ENCODE measurements at places on chromosomes 2 and 18.

- no peak for DNase-seq
These were observed 160.6 kb upstream of the NOL4 start for GRCh38 chr18:34385311-34385710.

GRCh38 chr2:184371641-184372040 lies 226.7 kb upstream of the ZNF804A start:
- DNase-seq = no peak

GRCh38 chr2:135742325-135742757 lies 686 bp downstream of the UBXN4 start:
- DNase-seq = peak; percentile 44

GRCh38 chr2:196230061-196230854 lies 58.9 kb upstream of the STK17B start:
- DNase-seq = no peak

DNA sequence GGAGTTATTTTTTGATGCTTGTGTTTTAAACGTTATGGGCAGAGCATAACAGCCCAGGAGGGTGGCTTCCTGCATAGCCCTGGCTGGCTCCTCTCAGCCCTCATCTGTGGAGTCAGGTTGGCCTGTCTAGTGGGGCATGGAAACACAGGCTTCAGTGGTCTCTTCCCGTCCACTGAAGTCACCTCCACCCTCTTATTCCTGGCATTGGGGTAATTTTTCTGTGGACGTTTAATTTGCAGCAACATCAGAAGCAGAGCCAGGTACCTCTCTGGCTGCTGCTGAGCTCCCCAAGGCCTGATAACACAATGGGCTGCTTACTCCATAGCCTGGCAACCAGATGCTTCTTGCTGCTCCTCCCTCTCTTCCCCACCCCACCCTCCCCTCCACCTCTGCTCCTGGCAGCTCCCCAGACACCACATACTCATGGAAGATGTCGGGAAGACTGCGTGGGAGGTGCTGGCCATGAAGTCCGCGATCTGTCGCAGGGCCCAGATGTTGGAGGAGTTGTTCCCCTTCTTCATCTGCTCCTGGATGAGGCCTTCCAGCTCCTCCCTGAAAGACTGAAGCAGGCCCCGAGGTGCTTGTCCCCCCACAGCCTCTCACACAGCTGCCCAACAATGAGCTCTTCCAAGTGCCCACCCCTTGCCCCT lies 64.0 kb downstream of the ADD2 start:
- DNase-seq = no peak

- DNase-seq = no peak
These were observed 32.0 kb downstream of the NEDD4L start for GRCh38 chr18:58076052-58076451.

DNA sequence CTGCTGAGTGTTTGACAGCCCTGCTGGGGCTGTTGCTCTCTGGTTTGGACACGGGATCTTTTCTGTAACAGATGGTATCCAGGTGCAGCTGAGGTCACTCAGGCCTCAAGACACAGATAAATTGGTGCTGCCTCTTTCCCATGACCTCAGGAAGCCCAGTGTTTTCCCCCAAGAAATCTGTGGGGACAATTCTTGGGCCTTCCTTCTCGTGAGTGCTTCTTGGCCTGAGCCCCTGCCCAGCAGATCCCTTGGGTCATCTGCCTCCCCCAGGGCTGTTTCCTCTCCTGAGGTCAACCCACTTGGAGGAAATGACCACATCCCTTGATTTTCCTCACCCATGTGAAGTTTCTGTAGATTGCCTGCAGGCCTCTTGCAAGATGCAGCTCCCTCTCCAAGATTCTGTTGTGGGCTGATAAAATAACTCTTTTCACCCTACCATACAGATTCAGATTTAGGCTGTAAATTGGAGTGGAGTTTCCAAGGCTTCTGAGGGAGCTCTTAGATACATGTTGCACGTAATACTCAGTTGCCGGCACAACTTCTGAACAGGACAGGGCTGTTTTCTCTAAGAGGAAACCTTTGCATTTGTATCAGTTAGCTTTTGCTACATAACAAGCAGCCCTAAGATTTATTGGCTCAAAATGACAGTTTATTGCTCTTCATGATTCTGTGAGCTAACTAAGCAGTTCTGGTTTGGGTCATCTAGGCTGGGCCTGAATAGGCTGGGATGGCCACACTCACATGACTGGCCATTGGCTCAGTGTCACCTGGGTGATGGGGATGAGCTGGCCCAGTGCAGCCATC lies 13.1 kb downstream of the ZAP70 start:
- DNase-seq = no peak

- DNase-seq = no peak
These were observed 16.3 kb downstream of the NRP2 start for GRCh38 chr2:205698286-205699268.

DNA sequence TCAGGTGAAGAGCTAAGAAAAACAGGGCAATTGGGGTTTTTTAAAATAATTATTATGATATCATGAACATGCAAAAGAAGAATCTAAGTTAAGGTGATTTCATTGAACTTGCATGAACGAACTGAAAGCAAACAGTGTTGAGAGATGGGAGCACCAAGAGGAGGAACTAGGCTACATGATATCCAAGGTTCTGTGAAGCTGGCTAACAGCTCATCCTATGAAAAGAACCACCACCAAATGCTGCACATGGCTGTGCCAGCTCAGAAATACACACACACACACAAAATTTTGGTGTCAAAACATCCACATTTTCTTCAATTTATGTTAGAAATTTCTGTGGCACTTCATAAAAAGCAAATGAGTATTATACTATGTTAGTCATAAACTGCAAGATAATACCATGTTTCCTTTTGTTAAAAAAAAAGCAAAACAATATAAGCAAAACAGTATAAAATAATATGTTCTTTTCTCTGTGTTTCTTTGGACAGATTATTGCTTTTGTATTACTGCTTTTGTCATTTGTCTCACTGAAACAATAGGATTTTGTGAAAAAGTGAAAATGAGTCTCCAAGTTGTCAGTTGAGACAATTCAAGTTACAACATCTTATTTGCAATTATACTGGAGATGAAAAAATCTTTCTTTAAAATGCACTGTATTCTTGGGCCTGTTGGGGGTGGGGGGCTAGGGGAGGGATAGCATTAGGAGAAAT lies 12.6 kb upstream of the TTC32 start:
- DNase-seq = no peak

DNA sequence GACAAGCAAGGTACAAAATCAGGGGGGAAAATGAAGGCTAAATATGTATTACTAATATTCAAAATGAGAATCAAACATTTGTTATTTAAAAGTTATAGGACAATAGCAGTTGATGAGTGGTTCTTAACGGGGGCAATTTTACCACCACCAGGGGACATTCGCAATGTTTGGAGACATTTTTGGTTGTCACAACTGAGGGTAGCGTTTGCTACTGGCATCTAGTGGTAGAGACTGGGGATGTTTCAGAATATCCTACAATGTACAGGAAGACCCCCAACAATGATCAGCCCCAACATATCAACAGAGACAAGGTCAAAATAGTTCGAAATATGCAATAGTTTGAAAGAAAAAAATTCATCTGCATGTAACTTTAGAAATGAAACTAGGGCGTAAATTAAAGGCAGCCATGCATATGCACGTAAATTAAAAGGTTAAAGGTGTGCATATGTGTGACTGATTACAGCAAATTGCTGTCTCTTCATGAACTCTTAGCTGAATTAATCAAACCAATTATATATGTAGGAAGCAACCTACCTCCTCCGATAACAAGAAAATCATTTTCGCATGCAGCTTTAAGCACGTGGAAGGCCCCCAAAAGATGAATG lies 61.2 kb upstream of the CUL3 start:
- peak; percentile 13 for DNase-seq

DNA sequence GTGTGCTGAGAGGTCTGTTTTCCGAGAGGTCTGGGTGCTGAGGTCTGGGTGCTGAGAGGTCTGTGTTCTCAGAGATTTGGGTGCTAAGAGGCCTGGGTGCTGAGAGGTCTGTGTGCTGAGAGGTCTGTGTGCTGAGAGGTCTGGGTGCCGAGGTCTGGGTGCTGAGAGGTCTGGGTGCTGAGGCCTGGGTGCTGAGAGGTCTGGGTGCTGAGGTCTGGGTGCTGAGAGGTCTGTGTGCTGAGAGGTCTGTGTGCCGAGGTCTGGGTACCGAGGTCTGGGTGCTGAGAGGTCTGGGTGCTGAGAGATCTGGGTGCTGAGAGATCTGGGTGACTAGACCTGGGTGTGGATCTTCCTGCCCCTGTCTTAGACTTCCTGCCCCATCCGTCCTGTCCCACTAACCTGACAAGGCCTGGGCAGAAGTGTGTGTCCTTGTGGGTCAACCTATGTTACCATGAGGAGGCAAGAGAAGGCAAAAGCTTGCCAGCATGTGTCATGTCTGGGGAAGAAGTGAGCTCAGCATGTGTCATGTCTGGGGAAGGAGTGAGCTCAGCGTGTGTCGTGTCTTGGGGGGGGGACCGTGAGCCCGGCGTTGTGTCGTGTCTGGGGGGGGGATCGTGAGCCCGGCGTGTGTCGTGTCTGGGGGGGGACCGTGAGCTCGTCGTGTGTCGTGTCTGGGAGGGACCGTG lies 69.3 kb downstream of the KCNG2 start:
- DNase-seq = no peak

- DNase-seq = peak; percentile 33
These were observed 822 bp downstream of the UBE2E3 start for GRCh38 chr2:180980943-180981911.

DNA sequence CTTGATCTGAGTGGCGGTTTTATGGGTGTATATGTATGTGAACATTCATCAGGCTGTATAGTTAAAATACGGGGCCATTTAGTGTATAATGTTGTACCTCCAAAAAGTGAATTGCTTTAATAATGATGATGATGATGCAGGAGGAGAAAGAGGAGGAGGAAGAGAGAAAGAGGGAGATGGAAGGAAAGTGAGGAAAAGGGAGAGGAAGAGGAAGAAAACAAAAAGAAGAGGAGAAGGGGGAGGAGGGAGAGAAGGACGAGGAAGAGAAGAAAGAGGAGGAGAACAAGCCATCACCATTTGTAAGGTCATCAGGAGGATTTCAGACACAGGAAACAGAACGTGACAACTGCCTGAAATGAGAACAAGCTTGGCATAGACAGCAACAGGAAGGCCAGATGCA lies 168.4 kb upstream of the NCKAP5 start:
- no peak for DNase-seq

DNA sequence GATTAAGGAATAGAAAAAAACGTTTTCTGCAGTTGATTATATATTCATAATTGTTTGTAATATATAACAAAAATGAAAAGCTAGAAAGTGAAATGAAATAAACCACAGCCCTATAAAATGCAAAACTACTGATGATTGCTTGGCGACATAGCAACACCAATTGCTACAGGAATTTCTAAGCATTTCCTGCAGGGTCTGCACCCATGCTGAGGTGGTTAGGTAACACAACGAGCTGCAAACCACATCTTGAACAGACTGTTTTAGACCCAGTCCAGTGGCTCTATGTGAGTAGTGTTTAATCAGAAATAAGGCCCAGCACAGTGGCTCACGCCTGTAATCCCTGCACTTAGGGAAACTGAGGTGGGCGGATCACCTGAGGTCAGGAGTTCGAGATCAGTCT lies 17.2 kb upstream of the UGT1A9 start:
- no peak for DNase-seq

DNA sequence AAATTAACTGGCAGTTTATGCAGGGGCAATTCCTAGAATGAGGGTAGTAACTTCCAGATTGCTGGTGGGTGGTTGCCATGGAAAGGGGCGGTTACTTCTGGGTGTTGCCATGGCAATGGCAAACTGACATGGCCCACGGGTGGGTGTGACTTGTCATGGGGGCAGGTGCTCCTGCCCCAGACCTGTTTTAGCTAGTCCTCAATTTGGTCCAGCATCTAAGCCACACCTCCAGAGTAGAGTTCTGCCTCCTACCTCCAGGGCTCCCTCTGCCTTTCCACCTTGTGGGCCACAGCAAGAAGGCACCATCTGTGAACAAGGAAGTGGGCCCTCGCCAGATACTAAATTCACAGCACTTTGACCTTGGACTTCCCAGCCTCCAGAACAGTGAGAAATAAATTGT lies 148.7 kb downstream of the TFCP2L1 start:
- DNase-seq = no peak

- DNase-seq = no peak
These were observed 29.7 kb upstream of the FAHD2A start for GRCh38 chr2:95372845-95373244.

DNA sequence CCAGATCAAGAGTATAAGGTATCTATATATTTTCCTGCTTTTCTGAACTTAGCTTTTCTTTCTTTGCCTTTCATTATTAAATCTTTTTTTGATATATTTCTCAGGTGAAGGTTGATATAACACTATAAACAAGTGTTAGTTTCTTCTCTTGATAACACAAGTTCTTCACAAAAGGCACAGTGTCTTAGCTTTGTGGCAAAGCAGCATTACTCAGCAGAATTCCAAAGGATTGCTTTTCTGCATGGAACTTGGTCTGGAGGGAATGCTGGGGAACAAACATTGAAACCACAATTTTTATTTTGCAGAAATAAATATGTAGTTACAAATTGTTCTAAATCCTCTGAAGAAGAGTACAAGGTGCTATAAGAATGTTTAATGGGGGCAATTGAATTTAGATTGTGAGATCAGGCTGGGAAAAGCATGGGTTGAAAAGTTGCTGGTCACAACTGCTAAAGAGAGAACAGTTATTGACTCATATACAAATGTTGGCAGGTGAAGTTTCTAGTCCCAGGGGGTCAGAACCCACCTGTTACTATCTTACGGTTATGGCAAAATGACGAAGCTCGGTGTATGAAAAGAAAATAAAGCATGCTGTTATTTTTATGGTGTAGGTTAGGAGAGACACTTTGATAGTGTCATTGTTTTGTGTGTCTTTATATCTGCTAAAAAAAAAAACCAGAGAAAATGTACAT lies 68.2 kb downstream of the UBR3 start:
- DNase-seq = no peak

- no peak for DNase-seq
These were observed 46.1 kb downstream of the TTC39C start for GRCh38 chr18:24060644-24061043.

- no peak for DNase-seq
These were observed 105.0 kb downstream of the COL6A3 start for GRCh38 chr2:237309011-237309410.

GRCh38 chr2:136065384-136065783 lies 52.6 kb downstream of the CXCR4 start:
- DNase-seq = no peak

DNA sequence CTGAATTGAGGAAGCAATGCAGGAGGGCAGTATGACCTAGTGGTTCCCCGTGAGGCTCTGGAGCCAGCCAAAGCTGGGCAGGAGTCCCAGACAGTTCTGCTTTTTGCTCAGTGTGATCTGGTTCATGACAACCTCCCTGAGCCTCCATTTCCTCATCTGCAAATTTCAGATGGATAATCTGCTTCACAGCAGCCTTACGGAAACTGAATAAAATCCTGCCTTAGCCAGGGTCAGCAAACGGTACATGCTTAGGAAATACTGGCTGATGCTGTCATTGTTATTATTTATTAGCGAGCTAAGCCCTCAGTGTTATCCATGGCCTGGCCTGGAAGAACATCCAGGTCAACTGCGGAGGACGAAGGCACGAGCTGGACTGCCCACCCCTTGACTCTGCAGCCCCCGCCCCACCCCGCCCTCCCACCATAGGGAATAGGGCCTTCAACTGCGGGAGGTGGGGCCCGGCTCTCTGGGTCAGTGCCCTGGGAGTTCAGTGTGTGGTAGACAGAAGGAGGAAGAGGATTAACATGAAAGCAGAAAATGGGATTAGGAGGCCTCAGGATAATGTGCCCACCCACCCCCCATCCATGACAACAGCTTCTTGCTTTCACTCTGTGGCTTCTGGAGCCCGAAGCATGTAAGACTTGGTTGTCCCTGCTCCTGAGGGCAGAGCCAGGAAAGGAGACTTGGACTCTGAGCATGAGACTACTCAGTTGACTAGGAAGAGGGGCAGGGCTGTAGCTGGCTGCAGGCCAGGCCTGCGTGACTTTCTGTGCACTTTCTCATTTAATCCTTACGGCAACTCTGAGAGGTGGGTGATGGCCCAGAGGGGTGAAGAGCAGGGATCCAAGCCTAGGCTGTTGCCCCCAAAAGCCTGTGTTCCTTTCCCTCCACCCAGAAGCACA lies 13.1 kb downstream of the PKDCC start:
- no peak for DNase-seq

Data from NCI-H1092 treated with DMSO at 0.1 percent for 48 hours (cell line).